ENCODE measurements at places on chromosomes 4 and X.
A peak's percentile ranks its signal among the peaks of the same experiment; 100 is the strongest.

- DNase-seq: no peak
Measured at GRCh38 chr4:132396636-132397035, 752.5 kb upstream of the PCDH10 start.

- DNase-seq: no peak
Measured at GRCh38 chr4:78809928-78810835, 34.0 kb downstream of the BMP2K start.

- DNase-seq: no peak
Measured at GRCh38 chrX:106201502-106202178, 33.5 kb downstream of the PWWP3B start.

GRCh38 chr4:11050766-11051165, 366.2 kb upstream of the CLNK start:
- no peak for DNase-seq

- DNase-seq: no peak
Measured at GRCh38 chrX:130560544-130560943, 158.8 kb downstream of the RBMX2 start.

GRCh38 chr4:176107695-176108094, 42.1 kb downstream of the WDR17 start:
- no peak for DNase-seq

GRCh38 chr4:42906341-42906740, 13.8 kb downstream of the GRXCR1 start:
- no peak for DNase-seq

DNA sequence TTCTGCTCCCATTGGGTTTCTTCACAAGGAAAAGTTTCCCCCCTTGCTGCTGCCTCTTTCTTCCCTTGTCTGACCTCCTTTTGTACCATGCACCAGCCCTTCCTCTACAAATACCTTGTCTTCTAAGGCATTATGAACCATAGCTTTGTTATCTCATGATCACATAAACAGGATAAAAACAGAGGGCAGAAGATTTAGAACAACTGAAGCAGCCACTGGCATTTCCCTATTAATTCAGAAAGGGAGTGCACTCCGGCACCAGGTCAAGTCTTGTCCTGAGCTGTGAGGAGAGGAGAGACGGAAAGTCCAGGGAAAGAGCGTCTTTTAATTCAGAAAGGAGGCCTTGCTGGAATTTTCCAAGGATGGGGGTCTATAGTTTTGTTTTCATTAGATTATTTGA, 281.7 kb downstream of the RCHY1 start:
- DNase-seq: no peak

DNA sequence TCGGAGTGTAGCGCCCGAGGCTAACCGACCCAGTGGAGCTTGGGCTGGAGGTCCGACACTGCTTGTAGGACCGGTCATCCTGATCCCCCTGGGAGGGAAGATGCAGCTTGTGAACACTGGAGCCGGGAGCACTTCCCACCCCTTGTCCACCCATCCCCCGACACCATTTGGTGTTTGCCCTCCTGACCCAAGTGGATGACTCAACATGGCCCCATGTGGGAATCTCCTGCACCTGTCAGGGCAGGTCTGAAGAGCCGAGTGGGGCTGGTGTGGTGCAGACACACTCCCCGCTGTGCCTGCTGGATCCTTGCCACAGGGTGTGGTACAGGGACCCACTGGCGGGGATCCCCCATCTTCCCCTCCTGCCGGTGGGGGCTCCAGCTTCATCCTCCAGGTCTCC, 90.0 kb upstream of the AFAP1 start:
- DNase-seq: no peak

GRCh38 chrX:6645216-6645615, 110.3 kb upstream of the VCX3A start:
- DNase-seq: no peak

DNA sequence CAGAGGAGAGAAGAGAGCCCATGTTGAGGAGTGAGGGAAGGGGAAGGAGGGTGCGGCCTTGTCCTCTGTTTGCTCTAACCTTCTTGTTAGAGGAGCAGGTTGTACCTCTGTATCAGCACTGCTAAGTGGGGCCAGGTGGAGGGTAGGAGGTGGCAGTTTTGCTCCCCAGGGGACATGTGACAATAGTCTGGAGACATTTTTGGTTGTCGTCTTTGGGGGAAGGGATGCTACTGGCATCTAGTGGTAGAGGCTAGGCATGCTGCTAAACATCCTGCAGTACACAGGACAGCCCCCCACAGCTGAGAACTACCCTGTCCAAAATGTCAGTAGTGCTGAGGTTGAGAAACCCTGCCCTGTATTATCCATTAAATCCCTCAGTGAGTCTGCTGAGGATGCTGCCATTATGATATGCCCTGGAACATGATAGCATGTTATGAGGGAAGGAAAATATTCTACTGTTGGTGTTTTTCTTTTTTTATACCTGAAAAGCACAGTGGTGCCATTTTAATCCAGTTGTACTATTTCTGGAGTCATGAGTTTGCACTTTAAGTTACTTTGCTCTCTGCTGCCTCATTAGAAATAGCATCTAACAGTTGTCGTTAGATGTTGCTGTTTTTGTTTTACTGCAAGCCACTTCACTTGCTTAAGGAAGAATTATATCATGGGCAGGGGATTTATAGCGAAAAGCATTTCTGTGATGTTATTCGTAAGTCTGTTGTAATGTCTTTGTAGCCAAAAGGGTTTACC, 90.6 kb downstream of the LRP2BP start:
- DNase-seq: no peak

DNA sequence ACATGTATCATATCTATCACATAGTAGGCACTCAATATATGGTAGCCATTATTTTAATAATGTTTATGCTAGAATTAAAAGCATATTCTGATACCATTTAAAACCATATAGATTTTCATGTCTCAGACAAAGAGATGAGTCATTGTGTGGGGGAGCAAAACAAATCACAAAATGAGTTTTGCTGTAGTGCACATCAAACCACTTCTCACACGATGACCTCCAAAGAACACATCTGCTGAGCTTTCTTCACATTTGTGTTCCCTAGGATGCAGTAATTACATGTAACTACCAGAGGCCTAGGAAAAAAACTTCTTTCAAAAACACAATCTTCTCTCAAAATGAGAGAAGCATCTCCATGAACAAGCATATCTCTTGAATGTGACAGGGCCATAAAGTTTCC, 56.1 kb upstream of the BRS3 start:
- DNase-seq: no peak

GRCh38 chr4:175062183-175062592, 144.0 kb downstream of the ADAM29 start:
- DNase-seq: no peak

DNA sequence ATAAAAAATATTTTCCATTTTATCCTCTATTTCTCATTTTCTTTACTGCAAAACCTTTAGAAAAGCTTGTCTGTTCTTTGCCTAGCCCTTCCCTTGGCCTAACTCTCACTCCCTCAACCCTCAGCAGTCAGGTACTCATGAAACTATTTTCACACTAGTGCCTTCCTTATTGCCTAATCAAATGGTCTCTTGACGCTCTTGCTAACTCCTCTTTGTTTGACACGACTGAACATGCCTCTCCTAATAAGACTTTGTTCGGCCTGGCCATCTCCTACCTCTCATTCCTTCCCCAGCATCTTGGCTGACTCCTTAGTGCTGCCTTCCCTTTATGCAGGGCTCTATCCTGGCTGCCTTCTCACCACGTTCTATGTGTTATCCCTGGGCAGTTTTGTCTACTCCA, 11.1 kb upstream of the LRAT start:
- DNase-seq: no peak

GRCh38 chrX:67604979-67605703, 61.3 kb downstream of the AR start:
- no peak for DNase-seq

DNA sequence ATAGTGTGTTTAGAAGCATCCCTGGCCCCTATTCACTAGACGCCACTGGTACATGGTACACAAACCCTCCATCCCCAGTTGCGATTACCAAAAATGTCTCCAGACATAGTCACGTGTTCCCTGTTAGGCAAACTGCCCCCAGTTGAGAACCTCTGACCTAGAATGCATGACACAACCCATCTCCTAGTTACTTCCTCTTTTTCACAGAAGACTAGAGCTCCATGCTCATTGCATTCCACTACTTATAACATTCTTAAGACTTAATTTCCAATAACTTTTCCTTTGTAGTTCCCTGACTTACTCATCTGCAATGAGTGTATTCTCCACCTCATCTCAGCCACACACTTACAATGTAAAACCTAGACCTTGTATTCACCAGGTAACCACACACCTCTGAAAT, 68.6 kb downstream of the PRSS12 start:
- DNase-seq: no peak

DNA sequence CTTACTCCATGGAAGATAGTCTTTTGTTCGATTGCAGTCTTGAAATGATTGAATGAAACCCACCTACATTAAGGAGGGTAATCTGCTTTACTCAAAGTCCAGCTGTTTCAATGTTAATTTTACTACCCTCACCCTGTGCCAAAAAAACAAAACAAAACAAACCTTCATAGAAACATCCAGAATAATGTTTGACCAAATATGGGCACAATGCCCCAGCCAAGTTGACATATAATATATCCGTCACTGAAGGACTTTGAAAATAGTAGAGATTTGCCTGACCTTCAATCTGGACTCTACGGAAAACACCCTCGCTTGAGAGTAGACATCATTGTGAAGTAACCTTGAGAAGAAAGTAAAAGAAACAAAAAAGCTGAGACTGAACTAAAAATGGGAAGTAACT, 550.5 kb upstream of the SMIM31 start:
- no peak for DNase-seq

- DNase-seq: no peak
Measured at GRCh38 chrX:55107911-55108310, 19.1 kb downstream of the PAGE2 start.

GRCh38 chr4:152294331-152294730, 241.6 kb downstream of the FBXW7 start:
- no peak for DNase-seq

GRCh38 chr4:41814565-41814964, 66.0 kb upstream of the PHOX2B start:
- DNase-seq: no peak

- DNase-seq: no peak
Measured at GRCh38 chr4:170697845-170698244, 608.1 kb upstream of the AADAT start.

DNA sequence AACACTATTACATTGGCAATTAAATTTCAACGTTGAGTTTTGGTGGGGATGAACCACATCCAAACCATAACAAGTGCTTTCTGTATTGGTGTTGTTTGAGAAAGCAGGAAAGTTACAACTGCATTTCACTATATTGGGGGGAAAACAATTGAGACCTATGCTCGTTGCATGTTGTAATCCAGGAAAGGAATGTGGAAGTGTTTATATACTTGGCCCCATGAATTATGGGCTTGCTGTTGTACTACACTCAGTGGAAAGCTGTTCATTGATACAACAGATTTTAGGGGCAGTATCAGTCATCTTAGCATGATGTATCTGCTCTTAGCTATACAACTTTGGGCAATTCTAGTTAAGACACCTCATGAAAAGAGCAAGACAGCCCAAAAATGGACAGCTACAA, 52.4 kb downstream of the KLHL5 start:
- no peak for DNase-seq

- DNase-seq: no peak
Measured at GRCh38 chrX:51891821-51892551, 1.4 kb upstream of the MAGED1 start.

DNA sequence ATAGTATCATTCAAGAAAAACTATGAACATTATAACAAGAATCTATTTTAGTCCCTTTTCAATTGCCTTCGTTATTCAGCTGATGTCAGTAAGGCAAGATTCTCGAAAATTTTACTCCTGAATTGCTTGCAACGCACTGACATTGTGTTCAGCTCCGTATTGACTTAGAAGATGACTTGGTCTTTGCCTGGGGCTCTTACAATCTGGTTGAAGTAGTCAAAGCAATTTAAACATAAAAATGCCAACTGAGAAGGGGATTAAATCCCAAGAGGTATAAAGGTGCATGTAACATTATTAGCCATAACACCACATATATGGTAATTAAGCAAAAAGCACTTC, 507.1 kb downstream of the CENPC start:
- DNase-seq: no peak

DNA sequence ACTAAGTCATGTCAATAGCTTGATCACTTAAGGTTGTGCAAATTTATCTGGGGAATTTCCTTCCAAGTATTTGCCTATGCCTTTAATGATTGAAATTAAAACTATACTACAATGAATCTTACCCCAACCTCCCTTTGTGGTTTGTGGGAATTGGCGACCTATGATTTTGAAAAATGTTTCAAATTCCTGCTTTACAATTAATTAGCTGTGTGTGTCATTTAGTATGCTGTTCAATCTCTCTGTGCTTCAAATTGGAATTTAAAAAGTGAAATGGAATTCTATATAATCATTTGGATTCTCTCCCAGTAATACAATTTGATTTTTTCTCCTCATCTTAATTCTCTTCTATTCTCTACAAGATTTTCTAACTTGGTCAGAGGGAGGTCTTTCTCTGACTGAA, 2319.5 kb downstream of the ARAP2 start:
- DNase-seq: no peak

DNA sequence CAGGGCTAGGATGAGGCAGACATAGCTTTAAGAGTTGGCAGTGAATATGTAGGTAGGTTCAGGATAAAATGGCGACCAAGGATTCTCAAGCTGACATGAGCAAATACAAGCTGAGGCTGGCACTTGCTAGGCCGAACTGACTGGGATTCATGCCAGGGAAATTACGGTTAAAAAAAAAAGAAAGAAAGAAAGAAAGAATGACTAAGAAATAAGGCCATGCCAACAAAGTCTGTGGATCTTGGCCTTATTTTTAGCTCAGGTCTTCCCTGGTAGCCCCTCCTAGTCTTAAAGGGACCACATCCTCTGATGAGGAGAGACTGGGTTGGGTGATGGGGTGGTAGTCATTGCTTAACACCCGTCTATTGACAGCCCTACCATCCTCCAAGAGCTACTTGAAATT, 64.4 kb upstream of the KLHL13 start:
- DNase-seq: no peak

DNA sequence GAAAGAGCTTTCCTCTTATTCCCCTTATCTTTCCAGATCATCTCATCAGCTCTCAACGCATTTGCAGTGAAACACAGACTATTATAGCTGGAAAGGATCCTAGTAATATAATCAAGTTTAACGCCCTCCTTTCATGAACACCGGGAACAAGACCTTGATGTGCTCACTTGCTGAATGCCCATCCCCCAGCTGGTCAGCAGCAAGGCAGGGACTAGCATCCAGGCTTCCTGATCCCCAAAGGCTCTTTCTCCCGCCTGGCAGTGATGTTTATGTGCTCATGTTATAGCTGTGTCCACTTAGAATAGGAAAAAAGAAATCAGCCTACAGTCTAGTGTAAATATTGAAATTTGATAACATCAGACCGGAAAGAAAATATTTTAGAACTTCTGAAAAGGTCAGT, 24.6 kb downstream of the GPC4 start:
- DNase-seq: no peak

DNA sequence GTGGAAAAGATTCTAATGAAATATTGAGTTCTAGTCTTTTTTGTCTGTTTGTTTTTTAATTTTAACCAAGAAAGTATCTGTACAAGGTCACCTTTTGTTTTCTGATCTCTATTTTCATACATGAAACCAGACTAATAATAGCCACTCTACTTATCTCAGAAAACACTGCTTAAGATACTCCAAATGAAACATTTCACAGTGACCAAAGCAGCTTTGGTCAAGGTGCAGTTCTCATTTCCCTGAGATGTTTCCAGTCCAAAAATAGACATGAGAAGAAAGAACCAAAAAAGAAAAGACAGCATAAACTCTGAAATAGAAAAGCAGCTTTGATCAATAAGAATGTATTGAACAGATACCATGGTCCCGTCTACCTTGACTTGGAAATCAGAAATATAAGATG, 782.8 kb downstream of the RAB28 start:
- no peak for DNase-seq

- peak; percentile 42 for DNase-seq
Measured at GRCh38 chr4:48033825-48034413, 17.3 kb downstream of the NIPAL1 start.
